ENCODE measurements at places on chromosomes 6 and 20.

DNA sequence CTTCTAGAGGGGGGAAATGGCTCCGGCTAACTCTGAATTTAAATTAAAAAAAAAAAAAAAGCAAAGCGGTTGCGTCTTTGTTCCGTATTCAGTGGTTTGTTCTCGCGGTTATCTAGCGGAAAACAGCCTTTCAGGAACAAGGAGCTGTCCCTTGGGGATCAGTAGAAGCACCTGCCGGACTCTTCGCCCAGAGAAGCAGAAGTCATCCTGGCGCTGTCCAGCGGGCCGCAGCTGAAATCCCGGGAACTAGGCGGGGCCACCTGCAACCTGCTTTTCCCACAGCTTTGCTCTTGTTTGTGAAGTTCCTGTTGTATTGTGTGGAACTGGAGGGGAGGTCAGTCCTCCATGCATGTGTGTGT lies 43.9 kb upstream of the GJE1 start:
- peak; percentile 71 for DNase-seq

- DNase-seq, result no peak
Observed at GRCh38 chr20:854601-855000, 21.1 kb downstream of the FAM110A start.

DNA sequence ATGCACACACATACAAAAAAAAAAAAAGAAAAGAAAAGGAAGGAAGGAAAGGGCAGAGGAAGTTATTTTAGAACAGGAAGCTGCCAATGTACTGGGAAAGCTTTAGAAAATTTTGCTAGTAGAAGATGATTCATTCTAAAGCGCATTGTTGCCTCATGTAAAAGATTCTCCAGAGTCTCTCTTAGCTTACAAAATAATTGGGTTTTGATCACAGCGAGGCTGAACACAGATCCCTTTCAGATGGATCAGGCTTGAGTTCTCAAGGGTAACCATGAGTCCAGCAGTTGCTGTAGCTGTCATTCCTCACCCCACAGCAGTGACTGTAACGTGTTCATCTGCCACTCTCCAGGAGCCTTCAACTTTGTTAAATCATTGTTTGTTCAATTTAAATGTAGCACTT lies 81.9 kb downstream of the PHACTR2 start:
- no peak for DNase-seq

DNA sequence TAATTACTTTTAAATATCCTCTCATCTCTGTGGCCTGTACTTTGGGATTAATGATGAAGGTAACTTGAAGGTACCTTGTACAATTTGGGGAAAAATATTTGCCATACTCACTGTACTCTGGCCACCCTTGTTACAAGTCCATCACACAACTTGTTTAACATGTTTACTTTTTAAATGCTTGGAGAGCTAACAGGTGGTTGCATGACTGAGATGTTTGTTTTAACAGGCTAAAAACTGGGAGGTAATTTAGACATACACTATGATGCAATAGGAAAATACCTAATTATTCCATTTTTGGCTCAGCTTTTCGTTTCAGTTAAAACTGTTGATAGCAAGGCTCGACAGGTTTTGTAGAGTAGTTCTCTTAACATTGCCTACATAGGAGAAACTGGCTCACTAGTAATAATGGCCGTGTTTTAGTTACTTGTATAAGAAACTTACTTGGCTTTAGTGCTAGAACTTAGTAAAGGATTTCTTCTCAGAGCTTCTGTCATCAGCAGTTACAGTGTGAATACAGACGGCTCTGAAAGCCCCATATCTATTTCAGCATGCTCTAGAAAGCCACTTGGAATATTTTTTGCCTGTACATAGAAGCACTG lies 489.8 kb upstream of the SOX4 start:
- DNase-seq, result no peak

- DNase-seq, result peak; percentile 16
Observed at GRCh38 chr6:8539453-8539852, 104.1 kb upstream of the SLC35B3 start.

DNA sequence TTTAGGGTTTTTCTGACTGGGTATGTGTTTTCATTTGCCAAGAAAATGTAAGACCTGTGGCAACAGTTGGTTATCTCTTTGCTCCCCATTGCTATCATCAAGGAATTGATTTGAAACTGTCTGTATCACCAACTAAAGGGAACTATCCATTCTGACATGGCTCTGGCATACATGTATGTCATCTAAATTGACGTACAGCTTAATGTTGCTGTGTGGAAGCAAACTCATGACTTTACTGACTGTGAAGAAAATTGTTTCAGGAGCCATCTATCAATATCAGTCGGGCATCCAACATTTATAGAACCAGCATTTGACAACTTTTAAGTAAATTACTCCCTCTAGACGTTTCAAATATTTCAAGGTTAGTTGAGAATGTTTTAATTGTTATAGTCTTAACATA lies 555.8 kb upstream of the EPHA7 start:
- DNase-seq, result no peak

- no peak for DNase-seq
Observed at GRCh38 chr6:125507987-125508655, 206.4 kb upstream of the HDDC2 start.

DNA sequence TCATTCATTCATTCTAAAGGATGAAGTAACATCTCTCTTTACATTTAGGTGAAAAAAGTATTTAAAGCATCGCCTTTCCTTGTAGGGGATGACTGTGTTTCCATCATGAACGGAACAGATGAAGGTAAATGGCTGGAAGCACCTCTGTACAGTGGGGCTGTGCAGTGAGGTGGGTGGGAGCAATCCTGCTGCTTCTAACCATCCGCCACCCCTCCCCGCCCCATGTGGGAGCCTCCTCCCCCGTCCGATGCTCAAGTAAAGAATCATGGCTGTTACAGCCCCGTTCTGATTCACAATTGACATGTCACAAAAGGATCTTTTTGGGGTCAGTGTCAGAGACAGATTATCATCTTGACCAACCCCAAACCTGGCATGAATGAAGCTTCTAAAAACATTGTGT lies 19.3 kb downstream of the ENTPD6 start:
- DNase-seq, result no peak

DNA sequence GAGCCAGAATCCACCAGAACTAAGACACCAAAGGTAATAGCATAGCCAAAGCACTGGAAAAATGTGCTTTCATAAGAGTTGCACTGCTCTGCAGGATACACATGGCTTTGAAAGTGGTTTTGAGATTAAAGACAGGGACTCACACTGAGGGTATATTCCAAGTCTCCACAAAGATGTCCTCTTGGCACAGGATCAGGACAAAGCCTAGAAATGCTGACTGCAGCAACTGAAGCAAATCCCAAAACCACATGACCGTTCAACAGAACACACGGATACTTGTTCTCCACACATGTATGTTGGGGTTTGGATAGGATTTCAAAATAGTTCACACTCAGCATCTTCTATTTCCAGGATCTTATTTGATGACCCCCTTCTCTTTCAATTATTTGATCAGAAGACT lies 364.3 kb upstream of the HSF2 start:
- no peak for DNase-seq

DNA sequence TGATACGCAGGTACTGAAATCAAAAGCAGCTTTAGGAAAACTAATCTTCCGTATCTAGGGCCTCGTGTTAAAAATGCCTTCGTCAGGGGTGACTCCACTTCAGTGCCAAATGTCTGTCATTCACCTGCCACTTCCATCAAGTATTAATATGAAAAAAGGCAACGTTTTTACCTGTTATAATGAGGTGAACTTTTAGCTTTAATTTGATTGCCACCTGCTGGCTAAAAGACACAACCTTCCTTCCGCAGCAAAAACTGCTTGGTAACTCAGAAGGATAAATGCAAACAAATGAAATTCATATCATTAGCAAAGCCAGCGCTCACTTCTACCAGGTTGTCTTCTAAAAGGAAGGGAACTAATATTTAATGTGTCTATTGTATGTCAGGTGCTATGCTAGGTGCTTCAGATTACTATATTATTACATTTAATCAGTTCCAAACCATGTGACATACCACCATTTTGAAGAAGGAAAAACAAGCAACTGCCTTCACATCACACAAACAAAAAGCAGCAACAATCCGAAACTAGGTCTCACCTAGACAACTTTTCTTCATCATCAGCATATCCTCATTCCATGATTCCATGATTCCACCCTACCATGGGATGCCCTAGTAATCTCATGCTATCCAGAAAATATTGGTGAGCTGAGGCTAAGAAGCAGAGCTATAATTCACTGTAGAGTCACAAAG lies 20.6 kb upstream of the ARHGAP18 start:
- peak; percentile 20 for DNase-seq

GRCh38 chr20:32201977-32202363 lies 5.6 kb downstream of the PLAGL2 start:
- no peak for DNase-seq

DNA sequence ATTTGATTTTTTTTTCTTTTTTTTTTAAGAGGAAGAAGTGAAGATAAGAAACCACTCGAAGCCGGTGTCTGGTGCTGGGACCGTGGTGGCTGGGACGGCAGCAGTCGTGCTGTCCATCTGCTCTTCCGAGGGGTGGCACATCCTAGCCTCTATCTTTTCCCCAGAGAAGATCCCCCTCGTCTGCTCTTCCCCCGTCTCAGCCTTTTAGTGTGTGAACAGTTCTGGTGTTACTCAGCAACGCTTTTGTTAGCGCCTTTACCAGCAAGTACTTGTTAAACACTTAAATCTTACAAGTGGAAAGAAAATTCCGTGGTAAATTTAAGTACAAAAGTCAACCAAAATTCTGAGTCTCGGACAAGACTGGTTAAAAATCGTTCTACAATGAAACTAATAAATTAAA lies 90.1 kb downstream of the RSPH3 start:
- no peak for DNase-seq

DNA sequence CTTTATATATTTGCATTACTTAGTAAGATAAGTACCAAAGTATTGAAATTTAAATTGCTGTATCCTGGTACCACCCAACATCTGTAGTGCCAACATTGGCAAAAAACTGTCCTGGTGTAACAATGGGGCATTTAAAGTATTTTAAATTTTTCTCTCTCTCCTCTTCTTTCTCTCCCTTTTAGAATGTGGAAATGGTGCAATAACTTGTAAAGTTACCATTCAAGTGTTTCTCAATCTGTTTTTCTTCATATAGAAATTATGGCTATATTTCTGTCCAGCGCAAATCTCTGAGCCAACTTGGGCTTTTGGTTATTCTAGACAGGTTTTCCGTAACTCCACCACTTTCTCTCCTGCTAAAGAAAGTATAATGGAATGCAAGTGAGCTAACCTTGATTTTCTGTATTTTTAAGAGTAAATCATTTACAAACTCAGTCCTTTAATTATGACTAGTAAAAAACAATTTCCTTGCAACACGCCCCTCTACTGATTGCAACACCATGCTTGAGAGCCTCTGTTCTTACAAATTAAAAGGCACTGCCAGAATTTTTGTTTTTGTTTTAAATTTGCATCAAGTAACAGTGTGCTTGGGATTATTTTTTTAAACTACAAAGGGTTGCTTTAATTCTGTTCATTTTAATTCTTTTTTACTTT lies 324.2 kb upstream of the CITED2 start:
- no peak for DNase-seq

DNA sequence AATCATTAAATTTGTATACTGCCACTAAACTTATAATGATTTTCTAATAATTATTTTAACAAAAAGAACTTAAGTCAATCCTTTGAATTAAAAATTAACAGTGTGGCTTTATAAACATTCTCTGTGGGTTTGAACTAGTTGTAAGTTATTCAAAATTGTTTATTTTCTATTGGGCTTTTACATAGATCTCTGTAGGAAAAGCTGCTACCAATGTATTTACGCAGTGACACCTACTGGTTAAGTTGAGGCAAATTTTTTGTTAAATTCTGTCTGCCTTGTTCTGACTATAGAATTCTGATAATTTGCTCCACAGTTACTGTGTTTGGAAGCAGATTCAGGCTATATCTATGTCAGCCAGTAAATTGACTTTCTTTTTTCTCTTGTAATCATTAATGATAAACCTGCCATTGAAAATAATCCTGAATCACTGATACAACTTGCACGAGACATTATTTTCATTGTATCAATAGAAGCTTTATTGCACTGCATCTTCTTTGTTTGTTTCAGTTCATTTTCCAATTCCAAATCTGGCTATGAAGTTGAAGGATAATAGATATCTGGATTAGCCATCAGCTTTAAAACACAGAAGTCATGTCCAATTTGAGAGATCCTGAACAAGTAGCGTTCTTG lies 66.0 kb upstream of the UTRN start:
- peak; percentile 40 for DNase-seq

- DNase-seq, result no peak
Observed at GRCh38 chr6:32794510-32794909, 22.3 kb downstream of the HLA-DOB start.

- DNase-seq, result no peak
Observed at GRCh38 chr6:110593637-110594036, 117.2 kb upstream of the SLC22A16 start.

DNA sequence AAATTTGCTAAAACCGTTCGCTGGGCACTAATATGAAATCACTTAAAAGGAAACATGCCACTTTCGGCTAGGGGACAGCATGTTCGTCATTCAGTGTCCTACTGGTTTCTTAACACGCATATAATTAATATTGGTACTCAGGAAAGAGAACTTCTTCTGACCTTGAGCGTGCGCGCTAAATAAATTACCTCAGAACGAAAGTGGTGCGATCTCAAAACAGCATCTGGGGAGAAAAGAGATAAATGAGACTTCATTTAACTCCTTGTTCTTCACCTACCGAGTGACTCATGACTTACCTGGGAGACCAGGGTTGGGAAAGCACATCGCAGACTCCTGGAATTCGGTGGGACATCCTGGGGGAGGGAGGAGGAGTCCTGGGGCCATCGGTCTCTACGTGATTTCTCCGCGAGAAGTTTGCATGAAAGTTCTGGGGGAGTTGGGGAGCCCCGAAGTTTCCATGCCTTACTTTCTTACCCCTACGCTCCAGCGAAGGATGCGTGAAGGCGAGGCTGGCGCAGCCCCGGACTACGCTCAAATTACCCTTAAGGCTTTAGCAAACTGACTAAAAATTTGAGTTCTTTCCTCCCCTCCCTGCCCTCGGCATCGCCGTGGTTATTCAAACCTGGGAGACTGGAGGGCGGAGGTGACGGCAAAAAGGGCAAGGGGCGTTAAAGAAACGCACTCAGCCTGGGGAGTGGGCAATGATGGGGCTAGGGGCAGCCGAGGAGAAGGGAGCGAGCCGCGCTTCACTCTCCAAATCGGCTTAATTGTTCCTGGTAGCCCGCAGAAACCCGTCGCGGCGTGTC lies 1.1 kb upstream of the BEND6 start:
- DNase-seq, result peak; percentile 18

- DNase-seq, result no peak
Observed at GRCh38 chr6:7894262-7895124, 16.1 kb downstream of the TXNDC5 start.

- DNase-seq, result no peak
Observed at GRCh38 chr6:83311231-83311630, 118.1 kb downstream of the RWDD2A start.

DNA sequence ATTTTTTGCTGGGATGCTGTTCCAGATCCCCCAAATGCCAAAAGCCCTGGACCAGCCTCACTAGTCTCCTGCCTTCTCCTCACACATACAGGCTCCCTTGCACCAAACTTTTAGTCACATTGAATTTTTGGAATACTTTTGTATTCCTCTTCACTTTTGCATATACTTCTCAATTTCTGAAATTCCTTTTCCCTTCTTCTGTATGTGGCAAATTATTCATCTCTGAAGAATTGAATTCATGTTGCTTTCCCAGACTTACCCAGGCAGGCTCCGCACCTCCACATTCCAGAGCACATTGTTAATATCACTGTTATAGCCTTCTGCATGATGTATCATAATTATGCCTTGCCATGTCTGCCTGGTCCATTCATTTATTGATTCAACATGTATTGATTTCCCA lies 255.3 kb upstream of the POU3F2 start:
- no peak for DNase-seq

Data from RWPE1 (cell line).